ENCODE measurements at places on chromosomes 16 and 17.

DNA sequence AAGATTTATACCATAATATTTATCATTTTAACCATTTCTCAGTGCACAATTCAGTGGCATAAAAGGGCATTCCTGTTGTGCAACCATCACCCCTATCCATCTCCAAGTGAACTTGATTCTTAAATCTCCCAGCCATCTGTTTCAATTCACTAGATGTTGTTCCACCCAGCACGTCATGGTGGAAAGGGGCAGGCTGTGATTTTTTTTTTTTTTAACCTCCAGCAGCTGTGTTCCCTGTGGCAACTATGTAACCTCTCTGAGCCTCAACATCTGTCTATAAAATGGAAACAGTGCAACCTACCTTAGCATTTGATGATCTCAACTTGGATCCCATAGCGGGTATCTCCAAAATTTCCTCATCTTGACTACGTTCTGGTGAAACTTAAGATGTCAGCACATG lies 604.5 kb downstream of the WWOX start:
- no peak for DNase-seq

- DNase-seq: no peak
Measured at GRCh38 chr16:12474806-12475410, 328.8 kb downstream of the CPPED1 start.

- no peak for DNase-seq
Measured at GRCh38 chr16:2480948-2481347, 6.0 kb downstream of the TBC1D24 start.

GRCh38 chr16:71214746-71215381 lies 15.7 kb downstream of the HYDIN start:
- DNase-seq: no peak

DNA sequence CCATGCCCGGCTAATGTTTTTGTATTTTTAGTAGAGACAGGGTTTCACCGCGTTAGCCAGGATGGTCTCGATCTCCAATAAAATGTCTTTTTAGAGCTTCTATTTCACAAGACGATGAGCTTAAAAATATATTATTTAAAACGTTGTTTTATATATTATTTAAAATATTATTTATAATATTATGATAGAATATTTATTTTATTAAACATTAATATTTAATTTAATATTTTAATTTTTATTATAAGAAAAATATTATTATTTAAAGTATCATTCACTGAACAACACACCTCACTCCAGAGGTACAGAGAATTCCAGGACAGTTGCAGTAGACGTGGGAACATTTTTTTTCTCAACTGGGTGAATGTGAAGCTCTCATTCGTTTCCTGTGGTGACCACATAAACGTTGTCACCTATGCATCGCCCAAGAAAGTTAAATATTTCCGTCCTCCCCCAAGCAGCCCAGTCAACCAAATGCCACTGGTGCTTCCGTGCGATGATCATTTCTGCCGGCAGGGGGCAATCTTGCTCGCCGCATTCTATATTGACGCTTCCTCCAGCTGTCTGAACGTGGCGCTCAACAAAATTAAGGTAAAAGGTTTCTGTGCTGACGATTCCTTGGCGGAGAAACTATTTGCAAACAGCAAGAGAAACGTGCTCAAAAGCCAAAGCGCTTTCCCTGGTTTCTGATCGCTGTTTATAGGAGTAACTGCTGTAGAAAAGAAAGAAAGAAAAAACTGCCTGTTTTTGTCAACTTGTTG lies 41.7 kb upstream of the PRSS54 start:
- no peak for DNase-seq

DNA sequence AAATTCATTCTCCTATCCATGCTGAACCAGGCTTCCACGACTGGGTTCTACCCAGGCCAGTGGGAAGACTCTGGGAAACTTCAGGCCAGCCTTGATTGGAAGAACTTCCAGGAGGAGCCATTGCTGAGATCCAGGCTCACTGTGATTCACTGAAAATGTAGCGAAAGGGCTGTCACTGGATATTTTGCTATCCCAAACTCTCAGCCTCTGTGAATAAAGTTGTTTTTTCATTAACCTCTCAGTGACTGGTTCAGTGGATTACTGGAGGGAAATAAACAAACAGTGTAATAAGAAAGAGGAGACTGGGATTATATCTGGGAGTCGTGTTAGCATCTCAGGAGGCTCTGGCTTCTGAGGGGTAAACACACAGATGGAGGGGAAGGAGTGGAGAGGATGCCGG lies 3.1 kb downstream of the FOXL1 start:
- DNase-seq: no peak

DNA sequence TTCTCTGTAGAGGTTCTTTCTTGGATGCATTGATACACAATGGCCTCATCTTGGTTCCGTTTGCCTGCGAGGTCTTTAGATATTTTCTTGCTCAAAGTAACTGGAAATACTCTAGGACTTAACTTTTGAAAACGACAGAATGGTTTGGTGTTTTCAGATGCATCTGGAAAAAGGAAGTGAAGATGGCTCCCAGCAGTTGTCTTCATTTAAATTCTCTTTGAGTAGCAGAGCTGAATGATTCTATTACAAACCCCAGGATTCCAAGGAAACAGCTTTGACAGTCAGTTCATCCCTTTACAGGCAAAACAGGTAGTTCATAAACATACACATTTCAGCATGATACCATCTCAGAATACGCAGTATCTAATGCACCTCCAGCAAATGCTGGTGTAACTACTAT lies 54.8 kb downstream of the PSMD12 start:
- no peak for DNase-seq

GRCh38 chr16:58299757-58300349 lies 5.0 kb upstream of the PRSS54 start:
- no peak for DNase-seq

DNA sequence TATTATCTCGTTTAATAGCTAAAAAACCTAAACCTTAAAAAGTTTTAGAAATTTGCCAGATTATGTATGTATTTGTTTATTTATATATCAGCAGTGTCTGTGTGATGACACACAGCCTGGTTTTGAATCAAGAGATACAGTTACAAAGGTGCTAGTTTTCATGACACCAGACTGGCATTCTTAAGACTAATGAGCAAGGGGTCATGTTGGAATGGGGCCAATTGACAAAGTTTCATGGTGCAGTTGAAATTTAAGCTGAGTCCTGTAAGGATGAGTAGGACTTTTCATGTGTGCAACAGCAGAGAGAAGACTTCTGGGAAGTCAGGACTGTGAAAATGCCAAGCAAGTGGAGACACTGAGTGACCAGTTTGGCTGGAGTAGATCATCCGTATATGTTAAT lies 3.2 kb upstream of the KRT10 start:
- no peak for DNase-seq

GRCh38 chr16:76913046-76913445 lies 277.9 kb upstream of the MON1B start:
- DNase-seq: no peak

- no peak for DNase-seq
Measured at GRCh38 chr17:46270032-46270431, 24.9 kb upstream of the LRRC37A start.

GRCh38 chr17:39082482-39082881 lies 69.0 kb downstream of the PLXDC1 start:
- no peak for DNase-seq

DNA sequence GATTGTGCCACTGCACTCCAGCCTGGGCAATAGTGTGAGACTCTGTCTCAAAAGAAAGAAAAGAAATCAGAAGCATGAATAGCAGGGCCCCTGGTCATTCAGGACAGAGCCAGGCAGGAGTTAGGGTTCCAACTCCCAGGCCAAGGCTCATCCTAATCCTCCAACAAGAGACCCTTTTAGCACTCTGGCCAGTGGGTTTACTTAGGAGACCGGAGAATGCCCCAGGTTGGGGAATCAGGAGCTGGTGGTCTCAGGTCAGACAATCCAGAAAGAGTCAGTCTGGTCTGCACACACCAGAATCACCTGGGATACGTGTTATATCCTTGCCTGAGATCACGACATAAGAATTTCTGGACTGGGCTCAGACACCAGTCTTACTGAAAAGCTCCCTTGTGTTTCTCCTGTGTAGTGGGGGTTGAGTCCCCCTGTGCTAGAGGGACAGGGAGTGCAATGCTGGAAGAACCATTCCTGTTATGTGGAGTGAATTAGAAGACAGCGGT lies 48.7 kb downstream of the CCDC42 start:
- no peak for DNase-seq

GRCh38 chr16:78277321-78278055 lies 178.0 kb downstream of the WWOX start:
- DNase-seq: no peak

DNA sequence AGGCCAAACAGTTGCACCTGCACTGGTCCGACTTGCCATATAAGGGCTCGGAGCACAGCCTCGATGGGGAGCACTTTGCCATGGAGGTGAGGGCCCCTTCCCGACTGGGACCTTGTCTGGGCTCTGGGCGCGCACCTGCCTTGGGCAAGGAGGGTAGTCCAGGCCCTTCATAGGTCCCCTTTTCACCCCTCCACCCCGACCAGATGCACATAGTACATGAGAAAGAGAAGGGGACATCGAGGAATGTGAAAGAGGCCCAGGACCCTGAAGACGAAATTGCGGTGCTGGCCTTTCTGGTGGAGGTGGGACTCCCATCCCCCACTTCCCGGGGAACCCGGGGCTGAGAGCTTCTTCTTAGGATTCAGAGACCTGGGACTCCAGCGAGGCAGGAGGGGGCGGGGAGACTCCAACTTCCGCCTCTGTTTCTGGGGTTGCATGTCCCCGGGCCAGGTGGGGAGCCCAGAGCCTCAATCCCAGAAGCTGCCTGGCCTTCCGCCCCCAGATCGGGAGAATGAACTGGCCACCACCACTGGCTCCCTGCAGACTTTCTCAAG lies 7.8 kb downstream of the CA4 start:
- DNase-seq: no peak

GRCh38 chr16:3797904-3798811 lies 80.8 kb upstream of the TRAP1 start:
- no peak for DNase-seq

DNA sequence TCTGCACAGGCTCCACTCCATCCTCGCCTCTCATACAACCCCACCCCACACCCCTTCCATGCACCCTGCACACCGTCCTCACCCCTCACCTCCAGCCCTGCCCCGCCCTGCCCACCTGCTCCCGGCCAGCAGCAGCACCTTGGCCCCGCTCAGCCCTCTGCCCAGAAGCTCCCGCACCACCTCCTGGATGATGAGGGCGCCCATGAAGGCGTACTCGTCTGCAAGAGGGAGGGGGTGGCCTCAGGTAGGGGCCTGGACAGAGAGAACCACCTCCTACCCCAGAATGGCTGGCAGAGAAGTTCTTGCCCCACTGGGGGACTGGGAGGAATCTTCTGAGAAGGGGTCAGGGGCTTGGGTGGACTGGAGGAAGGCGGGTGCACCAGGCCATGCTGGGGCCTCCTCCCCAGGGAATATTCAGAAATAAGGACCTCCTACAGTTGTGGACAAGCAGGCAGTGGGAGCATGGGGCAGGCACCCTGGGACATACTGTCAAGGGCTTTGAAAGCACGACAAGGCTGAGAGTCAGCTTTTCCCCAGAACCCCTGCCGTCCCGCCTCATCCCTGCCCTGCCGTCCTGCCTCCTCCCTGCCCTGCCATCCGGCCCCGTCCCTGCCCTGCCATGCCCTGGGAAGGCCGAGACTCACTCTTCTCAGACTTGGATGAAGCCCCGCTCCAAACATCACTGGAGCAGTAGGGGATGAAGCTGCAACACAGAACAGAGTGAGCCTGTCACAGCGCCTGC lies 3.1 kb downstream of the NOTUM start:
- no peak for DNase-seq

- no peak for DNase-seq
Measured at GRCh38 chr16:177981-178667, 1.6 kb downstream of the HBA1 start.

DNA sequence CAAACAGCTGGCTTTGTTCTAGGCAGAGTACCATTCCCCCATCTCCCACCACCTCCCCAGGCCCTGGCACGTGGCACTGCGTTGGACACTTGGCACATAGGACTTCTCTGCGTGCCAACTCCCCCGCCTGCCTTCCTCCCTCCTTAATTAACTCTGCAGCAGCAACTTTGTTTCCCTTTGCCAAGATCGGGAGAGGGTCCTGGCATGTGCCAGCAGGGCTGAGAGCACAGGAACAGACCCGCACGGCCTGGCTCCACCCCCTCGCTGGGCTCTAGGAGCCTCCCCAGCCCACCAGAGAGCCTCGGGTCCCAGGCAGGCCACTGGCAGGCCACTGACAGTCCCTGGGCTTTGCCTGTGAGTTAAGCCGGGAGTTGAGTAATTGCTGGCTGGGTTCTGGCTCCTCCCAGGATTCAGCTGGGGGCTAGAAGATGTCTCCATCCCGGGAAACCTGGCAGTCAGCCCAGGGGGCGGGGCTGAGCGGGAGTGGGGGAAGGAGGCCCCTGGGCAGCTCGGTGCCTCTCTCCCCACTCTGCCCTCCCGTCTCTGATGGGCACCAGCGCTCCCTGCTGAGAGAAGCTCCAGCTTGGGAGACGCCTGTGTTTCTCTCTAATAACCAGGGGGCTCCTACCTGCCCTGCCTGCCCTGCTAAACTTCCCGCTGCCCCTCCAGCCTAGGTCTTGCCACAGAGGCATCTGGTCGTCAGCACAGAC lies 224.0 kb upstream of the TNRC6C start:
- DNase-seq: peak; percentile 83

- no peak for DNase-seq
Measured at GRCh38 chr17:56096026-56096810, 57.1 kb upstream of the ANKFN1 start.

- DNase-seq: no peak
Measured at GRCh38 chr16:11949527-11949926, 7.7 kb upstream of the NPIPB2 start.

DNA sequence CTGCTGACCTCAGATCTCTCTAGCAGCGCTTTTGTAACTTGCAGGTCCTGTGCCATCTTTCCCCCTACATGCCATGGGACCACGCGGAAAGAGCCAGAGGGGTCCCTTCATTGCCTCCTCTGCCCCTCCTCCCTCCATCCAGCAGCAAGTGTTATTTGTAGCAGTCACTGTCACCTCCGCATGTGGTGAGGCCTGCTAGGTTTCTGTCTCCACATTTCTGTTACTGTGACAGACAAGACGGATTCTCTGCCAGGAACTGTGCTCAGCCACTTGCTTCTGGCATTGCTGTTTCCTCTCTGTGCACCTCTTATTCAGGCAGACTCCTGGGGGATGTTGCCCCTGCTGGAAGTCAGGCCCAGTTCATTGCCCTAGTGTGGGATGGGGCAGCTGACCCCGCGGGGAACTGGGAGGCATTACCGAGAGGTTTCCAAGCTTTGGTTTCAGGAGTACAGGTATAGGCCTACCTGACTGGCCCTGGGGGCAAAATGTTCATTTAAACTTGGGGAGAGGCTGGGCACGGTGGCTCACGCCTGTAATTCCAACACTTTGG lies 61.2 kb downstream of the RAB11FIP4 start:
- DNase-seq: no peak

GRCh38 chr17:81931557-81932332 lies 4.2 kb upstream of the MAFG start:
- DNase-seq: no peak

Data from NCI-H510A (cell line).